ENCODE measurements at places on chromosomes 1 and 21.

DNA sequence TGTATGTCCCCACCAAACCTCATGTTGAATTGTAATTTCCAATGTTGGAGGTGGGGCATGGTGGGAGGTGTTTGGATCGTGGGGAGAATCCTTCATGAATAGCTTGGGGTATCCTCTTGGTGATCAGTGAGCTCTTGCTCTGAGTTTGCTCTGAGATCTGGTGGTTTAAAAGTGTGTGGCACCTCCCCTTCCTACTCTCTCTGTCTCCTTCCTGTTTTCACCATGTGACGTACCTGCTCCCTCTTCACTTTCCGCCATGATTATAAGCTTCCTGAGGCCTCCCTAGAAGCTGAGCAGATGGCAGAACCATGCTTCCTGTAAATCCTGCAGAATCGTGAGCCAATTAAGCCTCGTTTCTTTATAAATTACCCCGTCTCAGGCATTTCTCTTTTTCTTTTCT is 40.0 kb upstream of the OSBPL9 start:
- no peak for DNase-seq

DNA sequence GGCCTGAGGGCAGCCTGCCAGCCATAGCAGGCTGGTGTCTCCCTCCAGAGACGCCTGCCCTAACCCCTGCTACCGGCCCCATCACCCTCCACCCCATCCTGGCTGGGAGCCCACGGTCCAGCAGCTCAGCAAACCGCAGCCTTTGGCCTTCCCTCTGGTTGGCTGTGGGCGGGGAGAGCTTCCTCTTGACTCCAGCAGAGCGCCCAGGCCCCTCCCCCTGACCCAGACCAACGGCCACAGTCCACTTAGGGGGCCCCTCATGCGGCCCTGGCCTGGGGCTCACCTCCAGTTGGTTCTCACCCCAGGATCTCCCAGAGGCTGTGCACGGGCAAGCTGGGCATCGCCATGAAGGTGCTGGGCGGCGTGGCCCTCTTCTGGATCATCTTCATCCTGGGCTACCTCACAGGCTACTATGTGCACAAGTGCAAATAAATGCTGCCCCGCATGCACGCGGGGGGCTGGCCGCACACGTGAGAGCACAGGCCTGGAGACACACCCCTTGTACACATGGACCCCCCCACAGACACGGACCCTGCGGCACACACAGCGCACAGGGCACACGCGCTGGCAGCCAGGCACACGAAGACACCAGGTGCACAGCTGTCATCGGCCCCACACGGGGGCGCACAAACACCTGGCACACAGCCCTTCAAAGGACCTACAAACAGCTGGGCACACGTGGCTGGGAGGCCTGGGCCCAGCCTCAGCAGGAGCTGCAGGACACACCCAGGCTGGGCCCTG is 3.1 kb downstream of the SMIM1 start:
- DNase-seq, result peak; percentile 87

DNA sequence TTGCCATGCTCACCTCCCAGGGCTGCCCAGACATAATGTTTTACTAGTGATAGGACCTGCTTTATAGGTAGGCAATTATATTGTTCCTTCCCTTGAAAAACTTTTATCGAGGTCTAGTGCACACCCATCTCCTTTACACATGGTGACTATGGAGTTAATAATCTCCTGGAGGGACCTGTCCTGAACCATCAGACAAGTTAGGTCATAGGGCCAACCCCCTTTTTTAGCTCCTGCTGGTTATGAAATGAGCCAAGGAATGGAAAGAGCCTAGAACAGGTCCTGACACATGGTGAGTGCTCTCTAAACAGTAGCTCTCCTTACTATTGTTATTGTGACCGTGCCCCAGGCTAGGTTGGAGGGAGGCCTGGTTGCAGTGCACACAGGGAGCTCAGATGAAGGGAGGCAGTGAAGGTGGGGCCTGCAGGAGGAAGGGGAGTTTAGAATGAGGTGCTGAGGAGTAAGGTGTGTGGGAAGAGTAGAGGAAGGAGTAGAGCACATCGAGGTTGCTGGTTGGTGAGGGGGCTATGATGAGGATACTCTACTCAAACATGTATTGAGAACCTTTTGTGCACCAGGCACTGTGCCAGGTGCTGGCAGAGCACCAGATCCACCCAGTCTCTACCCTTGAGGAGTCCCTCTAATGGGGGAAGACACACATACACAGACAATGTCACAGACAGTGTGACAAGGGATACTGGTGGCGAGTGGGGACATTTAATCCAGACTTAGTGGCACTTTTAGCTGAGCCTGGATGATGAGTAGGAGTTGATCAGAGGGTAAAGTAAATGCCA is 14.1 kb upstream of the LMNA start:
- DNase-seq, result no peak

- no peak for DNase-seq
Observed at GRCh38 chr1:212178851-212179250, 106.4 kb upstream of the PPP2R5A start.

DNA sequence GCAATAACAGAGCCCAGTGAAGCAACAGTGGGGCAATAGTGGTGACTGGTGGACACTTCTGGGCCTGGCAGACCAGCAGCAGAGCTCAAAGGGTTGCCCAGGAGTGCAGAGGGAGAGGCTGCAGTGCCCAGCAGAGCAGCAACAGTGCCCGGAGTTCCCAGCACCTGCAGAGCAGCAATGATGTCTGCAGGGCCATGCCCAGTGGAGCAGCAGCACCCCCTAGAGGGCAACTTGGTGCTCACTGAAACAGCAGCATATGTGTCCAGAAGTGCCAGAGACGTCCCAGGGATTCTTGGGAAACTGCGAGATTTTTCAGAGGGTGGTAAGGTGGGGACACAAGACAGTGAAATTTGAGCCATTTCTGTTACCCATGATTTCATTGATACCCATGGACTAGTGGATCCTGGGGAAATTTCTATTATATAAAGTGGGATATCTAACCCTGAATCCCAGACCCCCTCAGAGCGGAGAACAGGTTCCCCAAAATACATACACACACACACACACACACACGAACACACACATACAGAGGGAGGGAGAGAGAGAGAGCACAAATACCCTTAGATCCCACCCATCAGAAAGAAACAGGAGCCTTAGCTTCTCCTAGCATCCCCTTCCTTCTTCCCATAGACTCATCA is 156.9 kb upstream of the GJB5 start:
- DNase-seq, result peak; percentile 21

DNA sequence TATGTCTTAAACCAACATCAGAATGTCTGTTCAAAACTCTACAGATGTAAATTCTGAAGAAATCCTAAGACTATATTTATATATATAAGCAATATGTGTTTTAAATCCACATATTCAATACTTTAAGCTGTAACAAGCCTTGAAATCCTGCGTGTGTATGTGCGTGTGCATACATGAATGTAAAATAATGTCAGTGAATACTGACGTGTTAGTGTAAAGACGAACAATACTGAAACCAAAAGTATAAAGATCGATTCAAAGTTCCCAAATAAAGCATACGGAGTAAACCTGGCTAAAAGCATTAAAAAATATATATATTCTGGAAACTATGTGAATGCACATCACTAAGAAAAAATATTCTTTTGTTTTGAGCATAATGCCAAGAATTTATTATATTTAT is 668.6 kb upstream of the NCAM2 start:
- DNase-seq, result no peak

- no peak for DNase-seq
Observed at GRCh38 chr1:14128096-14128495, 428.1 kb downstream of the PRDM2 start.

DNA sequence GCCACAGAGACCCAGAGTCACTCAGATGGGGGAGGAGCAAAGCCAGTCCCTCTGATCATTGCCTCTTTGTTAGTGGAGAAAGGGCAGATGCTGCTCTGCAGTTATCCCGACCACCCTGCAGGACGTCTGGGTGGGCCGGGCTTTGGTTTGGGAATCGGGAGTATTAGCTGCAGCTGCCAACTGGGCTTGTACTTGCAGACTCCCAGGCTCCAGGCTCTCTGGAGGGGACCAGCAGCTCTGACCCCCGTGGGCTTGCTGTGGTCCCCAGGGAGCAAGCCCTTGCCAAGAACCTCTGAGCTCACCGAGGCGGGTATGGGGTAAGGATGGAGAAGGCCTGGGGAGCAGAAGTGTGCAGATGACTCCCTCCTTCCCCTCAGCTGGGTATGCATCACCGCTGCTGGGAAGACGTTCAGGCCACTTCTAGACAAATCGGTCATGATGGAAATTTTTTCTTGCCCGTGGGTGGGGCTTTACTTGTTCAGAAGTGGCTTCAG is 21.6 kb downstream of the MAPKAPK2 start:
- DNase-seq, result peak; percentile 84

- no peak for DNase-seq
Observed at GRCh38 chr1:73511038-73511437, 686.9 kb downstream of the LRRIQ3 start.

DNA sequence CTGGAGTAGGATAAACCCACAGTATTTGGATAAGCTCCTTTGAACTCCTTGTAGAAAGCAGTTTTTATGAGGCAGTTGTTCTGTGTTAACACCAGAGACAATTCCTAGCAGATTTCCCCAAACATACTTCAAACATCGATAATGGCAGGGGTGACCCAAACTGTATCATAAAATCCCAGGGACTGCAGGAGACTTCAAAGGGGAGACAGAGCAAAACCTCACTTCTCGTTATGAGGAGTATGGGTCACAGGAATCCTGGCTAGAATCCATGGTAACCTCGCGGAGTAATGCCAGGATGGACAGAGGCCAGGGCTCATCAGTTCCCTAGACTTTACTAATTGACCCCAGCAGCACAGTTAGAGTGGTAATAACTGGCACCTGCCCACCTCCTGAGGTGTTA is 148.0 kb downstream of the DHRS3 start:
- DNase-seq, result no peak

DNA sequence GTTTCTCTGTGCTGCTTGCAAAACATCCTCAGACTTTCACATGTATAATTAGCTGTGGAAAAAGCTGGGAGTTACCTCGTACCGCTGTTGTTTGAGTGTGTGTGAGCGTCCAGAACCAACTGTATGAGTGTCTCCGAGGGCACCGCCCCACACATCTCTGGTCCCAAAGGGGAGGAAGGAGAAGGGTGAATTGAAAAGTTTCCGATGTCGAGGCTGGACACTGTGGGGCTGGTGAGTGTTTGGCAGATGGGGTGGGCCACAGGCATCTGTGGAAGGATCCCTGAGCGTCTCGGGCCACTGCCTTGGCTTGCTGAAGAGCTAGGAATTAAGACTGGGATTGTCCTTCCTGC is 1.2 kb downstream of the ATP2B4 start:
- DNase-seq, result peak; percentile 55

- DNase-seq, result no peak
Observed at GRCh38 chr1:40067851-40068250, 27.3 kb downstream of the CAP1 start.

DNA sequence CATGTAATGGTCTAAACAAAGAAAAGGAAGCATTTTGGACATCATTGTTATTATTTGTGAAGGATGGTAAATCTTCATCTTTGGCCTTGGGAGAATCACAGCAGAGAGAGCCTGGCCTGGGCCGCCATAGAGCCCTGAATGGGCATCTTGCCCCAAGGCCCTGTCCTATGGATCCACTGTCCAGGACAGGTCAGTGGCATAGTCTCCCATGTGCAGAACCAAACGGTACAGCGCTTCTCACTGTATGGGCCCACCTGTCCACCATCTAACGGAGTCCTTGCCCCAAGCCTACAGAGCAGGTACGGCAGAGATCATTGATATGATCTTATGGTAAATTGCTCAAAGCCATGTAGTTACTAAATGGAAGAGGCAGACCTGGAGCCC is 185.7 kb downstream of the FOXD2 start:
- no peak for DNase-seq

DNA sequence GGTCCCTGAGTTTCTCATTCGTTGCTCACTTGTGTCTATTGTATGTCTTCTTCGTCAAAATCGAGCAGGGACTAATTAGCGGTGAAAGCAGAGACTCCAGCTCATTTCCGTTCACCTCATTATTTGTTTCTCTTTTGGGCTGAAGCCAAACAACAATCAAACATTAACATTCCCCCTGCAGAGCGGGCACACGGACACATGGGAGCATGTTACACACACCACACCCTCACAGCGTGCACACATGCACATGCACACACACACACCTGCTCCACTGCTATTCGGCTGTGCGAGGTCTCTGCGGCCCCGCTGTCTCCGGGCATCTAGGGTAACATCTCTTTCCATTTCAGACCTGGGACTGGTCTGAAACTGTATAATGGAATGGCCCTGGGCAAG is 58.5 kb upstream of the LRRC8D start:
- DNase-seq, result no peak

DNA sequence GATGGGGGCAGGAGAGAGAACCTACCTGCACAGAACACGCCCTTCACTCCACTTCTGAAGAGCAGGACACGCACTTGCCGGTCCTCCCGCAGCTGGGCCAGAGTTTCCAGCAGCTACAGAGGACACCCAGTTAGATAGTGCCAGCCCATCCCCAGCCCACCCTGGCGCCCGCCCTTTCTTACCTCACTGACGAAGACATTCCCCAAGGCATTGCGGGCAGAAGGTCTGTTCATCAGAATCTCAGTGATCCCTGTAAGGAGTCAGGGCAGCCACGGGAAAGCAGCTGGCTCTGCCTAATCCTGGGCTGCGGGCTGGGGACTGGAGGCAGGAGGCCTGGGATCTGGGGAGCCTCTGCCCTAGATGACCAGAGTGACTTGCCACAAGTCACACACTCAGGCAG is 10.0 kb downstream of the ECHDC2 start:
- DNase-seq, result no peak

GRCh38 chr1:228798548-228798947 is 63.3 kb downstream of the RHOU start:
- DNase-seq, result no peak

DNA sequence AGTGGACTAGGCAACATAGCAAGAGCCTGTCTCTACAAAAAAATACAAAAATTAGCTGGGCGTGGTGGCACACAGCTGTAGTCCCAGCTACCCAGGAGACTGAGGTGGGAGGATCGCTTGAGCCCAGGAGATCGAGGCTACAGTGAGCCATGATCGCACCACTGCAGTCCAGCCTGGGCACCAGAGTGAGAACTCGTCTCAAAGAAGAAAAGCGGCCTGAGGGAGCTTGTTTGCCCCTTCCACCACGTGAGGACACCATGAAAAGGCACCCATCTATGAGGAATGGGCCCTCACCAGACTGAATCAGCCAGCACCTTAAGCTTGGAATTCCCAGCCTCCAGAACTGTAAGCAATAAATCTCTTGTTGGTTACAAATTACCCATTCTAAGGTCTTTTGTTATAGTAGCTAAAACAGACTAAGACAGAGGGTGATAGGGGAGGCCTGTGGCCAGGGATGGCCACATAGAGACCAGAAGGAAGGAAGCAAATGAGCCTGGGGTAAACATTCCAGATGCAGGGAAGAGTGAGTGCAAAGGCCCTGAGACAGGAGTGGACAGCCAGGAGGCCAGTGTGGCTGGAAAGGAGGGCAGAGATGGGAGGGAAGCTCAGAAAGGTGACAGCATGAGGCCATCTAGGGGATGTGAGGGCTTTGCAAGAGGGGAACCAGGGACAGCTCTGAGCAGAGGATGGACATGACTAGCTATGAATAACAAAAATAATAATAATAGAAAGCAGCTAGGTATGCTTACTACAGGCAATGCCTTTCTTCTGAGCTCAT is 120.1 kb downstream of the MATN1 start:
- DNase-seq, result no peak
